Iris pigment epithelial cell (primary cell): ENCODE measurements at places on chromosomes 7 and 10.

GRCh38 chr10:116952729-116953128 lies 52.3 kb downstream of the SHTN1 start:
- no peak for DNase-seq

DNA sequence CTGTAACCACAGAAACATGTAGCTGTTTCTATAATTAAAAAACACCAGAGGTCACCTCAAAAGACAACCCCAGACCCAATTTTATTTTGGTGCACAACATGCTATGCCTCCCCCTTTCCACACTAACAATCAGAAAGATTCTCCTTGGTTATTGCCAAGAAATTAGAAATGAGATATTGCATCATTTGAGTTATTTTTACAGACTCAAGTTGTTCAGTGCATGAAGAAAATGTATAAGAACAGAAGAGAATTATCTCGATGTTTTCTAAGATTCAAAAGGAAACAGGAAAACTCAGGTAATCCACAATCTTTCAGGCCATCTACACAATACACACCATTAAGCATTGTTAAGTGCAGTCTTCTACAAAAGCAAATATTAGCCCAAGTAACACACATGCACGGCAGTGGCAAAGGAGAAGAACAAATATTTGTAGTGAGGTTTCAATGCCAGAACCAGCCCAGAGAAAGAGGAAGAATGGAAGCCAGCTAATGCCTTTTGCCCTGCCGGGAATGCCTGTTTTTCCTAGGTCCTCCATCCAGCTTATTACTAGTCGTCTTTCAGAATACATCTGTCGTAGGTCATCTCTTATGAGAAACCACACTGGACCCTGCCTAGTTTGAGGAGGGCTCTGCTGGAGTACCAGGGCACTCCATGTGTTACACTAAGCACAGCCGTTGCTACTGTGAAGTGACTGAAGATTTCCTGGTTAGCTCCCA lies 67.6 kb upstream of the C1GALT1 start:
- no peak for DNase-seq

DNA sequence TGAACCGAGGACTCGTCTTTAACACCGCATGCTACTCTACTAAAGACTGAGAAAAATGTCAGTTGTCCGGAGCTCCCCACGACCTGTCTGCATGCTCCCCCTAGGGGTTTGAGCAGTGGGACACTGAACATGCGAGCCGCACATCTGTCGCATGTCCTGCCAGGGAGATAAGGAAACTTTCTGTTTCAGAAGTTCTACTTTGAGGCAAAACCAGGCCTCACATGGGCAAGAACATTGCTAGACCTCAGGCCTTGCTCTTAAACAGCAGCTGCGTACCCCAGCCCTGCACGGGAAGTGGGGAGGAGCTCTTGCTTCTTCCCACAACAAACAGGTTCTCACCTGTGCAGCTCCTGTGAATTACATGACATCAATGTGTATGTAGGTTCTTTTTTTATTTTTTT lies 30.3 kb upstream of the HERPUD2 start:
- no peak for DNase-seq

- DNase-seq: peak; percentile 58
Observed at GRCh38 chr10:73857446-73857845, 16.9 kb downstream of the CAMK2G start.

- no peak for DNase-seq
Observed at GRCh38 chr7:44979481-44980392, 922 bp upstream of the MYO1G start.

DNA sequence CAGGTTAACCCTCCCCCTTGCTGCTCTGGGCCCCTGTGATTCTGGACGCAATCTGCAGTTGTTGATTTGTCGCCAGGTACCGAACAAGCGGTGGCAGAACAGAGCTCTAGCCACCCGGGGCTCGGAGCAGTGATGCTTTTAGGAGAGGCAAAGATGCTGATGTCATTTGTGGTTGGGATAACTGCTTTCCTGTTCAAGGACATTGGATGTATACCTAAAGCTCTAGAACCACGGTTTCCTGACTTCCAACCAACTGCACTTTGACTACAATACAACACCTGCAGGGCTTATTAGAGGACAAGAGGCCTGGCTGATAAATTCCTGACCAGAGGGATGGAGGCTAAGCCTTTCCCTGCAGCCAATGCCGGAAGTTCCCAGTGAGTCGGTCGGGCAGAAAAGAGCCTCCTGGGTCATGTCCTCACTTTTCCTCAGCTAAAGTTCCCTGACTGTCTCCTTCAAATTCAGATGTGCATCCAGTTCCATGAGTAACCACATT lies 6.5 kb upstream of the RBM20 start:
- no peak for DNase-seq

DNA sequence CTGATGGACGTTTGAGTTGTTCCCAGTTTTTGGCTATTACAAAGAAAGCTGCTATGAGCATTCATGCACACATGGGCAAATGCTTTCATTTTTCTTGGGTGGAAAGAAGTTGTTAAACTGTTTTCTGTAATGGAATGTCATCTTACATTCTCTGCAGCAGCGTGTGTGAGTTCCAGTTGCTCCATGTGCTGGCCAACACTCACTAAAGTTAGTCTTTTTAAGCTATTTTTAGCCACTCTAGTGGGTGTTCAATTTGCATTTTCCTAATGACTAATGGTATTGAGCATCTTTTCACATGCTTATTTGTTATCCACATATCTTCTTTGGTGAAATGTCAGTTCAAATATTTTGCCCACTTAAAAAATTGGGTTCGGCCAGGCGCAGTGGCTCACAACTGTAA lies 82.8 kb upstream of the COL13A1 start:
- no peak for DNase-seq

DNA sequence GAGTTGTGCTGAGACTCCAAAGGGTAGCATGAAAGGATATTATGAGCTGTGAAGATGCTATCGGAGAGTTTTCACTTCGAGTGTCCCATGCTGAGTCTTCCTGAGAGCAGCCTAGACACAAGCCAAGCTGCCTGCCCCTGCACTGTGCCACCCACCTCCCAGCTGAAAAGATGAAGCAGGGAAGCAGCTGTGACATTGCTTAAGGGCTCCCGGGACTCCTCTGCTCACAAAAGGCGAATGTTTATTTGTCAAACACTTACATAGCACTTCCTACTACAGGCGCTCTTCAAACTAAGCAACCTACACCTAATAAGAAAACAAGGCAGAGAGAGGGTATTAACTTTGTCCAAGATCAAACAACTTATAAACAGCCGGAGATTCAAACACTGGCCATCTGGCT lies 95.6 kb downstream of the OSBPL3 start:
- DNase-seq: no peak

DNA sequence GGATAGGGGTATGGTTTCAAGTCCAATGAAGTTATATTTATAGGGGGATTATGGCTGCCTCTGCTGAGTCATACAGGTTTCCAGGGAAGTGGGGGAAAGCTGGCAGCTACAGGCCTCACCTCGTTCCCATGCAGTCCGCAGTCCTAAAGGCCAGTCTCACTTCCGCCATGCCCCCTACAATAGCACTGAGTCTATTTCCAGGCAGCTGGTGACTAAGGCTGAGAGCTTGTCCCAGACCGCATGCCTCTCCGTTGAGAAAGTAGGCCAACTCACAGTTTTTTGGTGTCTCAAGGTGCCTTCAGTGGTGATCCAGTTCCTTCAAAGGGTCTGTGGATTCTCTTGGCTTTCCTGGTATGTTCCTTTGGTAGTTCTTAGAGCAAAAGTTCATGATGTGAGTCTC lies 203.9 kb upstream of the GLI3 start:
- no peak for DNase-seq

DNA sequence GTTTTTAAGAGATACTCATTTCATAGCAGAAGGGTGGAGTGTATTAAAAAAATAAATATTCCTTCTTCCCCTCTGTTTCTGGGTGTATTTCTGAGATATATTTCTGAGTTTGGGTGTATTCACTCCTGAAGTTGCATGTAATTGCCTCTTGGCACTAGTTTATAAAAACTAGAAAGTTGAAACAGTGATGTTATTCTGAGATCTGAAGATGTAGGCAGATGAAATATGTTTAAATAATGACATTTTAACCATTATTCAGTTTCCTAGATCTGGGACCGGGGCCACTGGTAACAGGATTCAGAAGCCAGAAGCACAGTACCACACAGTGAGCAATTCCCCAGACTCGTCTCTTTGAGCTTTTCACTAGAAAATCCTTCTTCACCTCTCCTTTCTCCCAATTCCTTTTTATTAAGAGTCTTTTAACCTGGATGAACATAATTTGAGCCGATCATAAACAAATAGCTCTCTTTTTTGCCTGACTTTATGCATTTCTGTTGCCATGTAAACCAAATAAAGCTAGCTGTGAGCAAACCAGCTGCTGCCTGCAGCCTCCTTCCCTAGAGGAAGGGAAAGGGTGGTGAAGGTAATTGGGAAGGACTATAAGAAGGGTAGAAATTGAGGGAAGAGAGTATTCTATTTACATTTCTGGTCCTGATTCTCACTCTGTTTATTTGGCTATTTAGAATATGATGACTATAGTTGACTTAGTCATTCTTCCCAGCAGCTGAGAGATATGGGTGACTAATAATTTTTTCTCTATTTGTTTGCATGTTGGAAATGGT lies 101.8 kb upstream of the STRIP2 start:
- peak; percentile 69 for DNase-seq

DNA sequence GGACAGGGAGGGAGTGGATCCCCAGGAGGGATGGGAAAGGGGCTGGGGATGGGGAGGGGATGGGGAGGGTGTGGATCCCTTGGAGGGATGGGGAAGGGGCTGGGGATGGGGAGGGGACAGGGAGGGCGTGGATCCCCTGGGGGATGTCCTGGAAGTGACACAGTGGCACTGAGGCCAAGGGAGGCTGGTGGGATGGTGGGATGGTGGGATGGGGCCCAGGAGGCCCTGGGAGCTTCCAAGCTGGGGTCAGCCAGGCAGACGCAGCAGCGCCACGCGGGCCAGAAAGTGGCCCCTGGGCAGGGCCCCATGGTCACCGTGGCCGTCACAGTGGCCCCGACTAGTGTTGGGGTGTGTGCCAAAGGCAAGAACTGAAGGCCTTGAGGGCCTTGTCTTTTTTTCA lies 67.8 kb downstream of the INPP5A start:
- DNase-seq: no peak

GRCh38 chr10:96740579-96741281 lies 20.4 kb upstream of the PIK3AP1 start:
- DNase-seq: no peak

- no peak for DNase-seq
Observed at GRCh38 chr10:133034092-133034491, 53.6 kb upstream of the ADGRA1 start.

DNA sequence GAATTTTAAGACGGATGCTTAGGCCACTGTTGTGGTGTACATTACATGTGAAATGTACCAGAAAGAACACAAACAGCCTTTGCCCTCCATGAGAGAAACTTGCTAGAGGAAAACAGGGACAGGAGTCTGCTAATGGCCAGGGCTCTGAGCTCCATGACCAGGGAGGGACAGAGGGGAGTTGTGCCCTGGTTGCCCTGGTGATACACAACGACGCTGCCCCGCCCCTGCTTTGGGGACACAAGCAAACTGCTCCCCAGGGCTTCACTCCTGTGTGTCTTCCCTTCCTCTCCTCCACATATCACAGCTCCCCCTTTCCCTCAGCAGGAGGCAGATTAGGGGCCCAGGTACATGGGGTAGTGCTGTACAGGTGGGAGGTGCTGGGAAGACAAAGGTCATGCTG lies 36.2 kb downstream of the AMPH start:
- no peak for DNase-seq

DNA sequence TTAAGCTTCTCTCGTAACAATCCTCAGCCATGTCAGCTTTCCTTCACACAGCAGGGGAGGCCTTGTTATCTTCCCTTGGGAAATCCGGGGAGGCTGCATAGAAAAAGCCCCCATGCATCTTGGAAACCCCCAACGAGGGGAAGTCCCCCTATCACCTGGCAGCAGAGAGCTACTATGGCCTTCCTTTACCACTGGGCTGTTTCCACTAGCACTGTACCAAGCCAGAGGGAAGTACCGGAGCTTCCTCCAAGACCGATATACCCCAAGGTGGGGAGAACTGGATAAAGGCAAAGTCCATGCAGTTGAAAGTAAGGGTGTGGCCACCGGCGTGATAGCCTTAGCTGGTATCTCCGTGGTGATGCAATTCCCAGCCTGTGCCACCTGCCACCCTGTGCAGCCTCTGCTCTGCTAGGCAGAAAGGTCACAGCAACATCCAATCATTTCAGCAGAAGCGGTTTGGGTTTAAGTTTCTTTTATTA lies 4.4 kb upstream of the CLIP2 start:
- DNase-seq: no peak

- DNase-seq: no peak
Observed at GRCh38 chr7:148918058-148918596, 34.0 kb upstream of the EZH2 start.

GRCh38 chr7:99392659-99393354 lies 15.6 kb downstream of the PDAP1 start:
- peak; percentile 76 for DNase-seq

DNA sequence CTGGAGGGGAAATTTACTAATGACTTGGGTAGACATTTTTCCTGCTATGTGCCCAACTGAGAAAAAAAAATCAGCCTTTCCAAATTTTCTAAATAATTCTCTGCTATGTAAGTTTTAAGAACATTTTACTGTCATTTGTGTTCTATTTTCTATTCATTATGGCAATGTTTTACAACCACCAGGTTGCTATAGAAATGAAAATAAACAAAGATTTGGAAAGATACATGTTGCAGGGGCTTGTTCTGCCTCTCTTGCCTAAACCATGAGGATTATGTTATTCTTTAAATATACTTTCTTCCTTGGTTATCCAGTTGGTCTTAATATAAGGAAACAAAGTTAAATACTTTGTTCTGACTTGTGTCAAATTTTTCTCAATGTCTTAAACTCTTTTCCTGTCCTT lies 257.2 kb downstream of the TWIST1 start:
- peak; percentile 26 for DNase-seq

DNA sequence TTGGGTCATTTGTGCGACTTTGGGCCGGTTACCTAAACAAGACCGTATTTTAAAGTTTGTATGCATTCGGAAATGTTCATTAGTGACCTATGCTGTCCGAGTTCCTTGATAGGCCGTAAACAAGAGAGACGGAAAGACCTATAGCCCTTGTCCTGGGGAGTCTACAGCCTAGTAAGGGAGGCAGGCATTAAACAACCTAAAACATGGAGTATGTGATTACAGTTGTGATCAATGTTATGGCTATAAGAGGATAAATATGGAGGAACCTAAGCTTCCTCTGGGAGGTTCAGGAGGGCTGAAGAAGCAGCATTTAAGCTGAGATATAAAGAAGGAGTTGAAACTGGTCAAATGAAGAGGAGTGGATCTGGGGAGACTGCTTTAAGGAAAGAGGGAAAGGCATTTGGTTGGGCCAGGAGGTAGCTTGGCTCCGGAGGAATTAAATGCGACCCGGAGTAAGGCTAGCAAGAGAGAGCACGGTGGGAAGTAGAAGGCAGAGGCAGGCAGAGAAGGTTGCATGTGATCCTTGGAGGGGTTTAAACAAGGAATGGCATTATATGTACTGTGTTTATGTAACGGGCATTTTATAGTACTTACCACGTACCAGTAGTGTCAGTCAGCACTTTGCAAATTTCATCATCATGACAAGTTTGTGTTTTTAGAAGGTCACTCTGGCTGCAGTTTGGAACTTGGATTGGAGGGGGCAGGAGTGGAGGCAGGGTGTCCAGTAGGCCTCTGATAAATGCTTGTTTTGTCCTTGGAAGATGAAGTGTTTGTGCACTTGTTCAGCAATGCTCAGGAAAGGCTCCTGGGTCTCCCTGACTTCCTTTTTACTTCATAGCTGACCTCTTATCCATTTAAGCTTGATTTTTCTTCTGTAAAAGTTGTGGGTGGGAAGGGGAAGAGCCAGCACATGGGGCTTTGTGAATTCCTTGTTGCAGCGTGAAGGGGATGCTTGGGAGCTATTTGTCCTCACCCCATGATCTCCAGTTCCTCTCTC lies 1.0 kb upstream of the AVPI1 start:
- peak; percentile 90 for DNase-seq
